ENCODE measurements at places on chromosomes 6 and 20.
A peak's percentile ranks its signal among the peaks of the same experiment; 100 is the strongest.

- no peak for DNase-seq
Measured at GRCh38 chr6:3746119-3746691, 5.3 kb downstream of the PXDC1 start.

DNA sequence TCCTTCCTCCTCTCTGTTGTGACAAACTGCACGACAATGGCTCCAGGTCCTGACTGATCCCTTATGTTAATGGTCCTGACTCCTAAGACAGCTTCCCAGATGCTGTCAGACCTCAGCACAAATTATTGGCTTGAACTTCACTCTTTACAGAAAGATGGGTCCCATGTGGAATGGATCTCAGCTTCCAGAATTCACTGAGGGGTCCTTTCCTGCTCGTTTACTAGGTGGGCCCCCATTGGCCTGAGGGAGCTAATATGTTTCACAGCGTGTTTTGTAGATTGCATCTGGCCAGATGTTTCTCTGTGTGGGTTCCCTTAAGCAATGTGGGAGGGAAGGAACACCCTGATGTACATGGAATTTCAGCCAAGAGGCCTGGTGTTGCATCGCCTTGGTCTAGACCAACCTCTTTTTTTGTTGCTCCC lies 826.6 kb downstream of the MAFB start:
- no peak for DNase-seq

DNA sequence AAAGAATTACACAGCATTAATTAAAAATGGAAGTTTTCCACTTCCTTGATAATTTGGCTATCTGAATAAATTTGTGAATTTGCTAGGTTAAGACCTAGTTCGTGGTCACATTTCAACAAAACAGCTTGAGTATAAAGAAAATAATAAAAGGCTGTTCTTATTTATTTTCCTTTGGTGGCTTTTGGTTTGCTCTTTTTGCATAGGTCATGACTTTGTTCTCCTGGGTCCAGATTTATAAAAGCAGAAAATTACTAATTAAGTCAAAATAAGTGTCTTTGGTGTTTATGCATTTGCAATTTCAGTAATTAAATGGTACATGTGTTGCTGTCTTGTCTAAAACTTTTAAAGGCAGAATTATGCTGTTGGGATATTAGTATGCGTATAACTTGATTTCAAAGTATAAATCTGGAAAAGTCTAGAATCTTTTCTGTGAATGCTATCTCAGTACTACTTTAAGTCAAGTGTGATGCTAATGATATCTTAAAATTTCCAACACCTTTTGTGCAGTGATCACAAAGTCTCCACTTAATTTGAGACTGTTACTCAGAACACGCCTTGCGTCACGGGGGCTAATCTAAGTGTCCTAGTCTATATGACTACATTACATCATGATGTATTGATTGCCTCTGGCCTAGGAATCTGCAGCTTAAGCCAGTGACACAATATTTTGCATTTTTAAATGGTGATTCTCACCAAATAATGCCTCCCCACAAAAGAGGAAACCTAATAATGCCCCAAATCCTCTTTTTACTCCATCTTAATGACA lies 41.0 kb downstream of the GNAS start:
- DNase-seq = no peak

- DNase-seq = peak; percentile 61
Measured at GRCh38 chr6:39086294-39086693, 28.7 kb downstream of the SAYSD1 start.

GRCh38 chr20:33373735-33374605 lies 27.3 kb downstream of the CDK5RAP1 start:
- no peak for DNase-seq

DNA sequence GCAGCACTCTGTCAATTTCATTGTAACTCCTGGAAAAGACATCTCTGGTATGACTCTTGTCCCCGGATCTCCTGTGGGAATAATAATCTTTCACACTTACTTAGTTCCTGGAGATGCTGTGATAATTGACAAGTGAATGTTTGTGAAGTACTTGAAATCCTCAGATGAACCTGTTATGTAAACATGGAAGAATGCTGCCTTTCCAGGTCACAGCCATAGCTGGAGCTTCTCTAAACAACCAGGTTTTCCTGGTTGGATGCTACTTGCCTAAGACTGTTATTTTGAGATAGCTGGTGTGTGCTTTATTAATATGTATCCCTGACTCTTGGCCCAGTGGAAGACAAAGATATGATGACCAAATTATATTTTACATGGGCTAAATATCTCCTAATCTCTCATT lies 228.6 kb downstream of the KCNQ5 start:
- no peak for DNase-seq

- no peak for DNase-seq
Measured at GRCh38 chr6:21533678-21534077, 59.9 kb upstream of the SOX4 start.

- no peak for DNase-seq
Measured at GRCh38 chr20:58906111-58906510, 53.6 kb downstream of the GNAS start.

- DNase-seq = no peak
Measured at GRCh38 chr6:165439928-165440554, 130.6 kb upstream of the C6orf118 start.

- DNase-seq = no peak
Measured at GRCh38 chr6:74857157-74857556, 348.7 kb downstream of the COL12A1 start.

DNA sequence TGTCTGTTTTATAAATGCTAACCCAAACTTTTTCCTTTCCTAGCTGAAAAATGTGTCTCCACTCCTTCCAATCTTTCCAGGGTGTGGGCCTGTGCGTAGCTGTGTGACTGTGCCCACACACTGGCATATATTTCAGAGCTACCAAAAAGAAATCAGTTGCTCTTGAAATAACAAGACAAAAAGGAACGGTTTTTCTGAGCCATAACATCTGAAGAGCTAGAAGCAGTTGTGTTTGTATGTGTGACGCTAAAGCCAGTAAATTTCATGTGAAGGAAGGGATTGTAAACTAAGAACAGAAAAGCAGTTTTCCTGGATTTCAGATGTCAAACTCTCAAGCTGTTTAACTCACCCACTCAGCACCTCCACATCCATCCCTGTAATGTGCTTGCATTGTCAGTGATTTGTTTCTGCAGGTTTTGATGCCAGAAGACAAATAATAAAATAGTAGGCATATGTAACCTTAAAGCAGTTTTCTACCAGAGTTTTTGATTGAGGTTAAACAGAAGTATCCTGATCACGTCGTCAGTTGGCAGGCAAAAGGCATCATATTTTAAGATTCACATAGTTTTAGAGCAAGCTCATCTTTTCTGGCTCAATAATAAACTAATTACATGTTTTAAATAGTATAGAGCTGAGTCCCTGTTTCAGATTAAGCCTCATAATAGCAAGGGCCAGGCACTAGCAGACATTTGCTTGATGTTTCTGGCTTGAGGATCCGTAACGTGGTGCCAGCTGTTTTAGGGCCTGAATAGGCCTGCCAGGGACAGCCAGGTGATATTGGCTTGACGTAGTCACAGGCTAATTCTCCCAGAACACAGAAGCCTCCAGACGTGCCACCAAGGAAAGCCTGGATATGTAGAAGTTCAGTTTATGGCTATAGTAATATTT lies 90.9 kb downstream of the FOXO3 start:
- no peak for DNase-seq
